ENCODE measurements at places on chromosomes 1 and 21.

- DNase-seq, result no peak
These were observed 184.0 kb downstream of the VPS13D start for GRCh38 chr1:12413664-12414410.

DNA sequence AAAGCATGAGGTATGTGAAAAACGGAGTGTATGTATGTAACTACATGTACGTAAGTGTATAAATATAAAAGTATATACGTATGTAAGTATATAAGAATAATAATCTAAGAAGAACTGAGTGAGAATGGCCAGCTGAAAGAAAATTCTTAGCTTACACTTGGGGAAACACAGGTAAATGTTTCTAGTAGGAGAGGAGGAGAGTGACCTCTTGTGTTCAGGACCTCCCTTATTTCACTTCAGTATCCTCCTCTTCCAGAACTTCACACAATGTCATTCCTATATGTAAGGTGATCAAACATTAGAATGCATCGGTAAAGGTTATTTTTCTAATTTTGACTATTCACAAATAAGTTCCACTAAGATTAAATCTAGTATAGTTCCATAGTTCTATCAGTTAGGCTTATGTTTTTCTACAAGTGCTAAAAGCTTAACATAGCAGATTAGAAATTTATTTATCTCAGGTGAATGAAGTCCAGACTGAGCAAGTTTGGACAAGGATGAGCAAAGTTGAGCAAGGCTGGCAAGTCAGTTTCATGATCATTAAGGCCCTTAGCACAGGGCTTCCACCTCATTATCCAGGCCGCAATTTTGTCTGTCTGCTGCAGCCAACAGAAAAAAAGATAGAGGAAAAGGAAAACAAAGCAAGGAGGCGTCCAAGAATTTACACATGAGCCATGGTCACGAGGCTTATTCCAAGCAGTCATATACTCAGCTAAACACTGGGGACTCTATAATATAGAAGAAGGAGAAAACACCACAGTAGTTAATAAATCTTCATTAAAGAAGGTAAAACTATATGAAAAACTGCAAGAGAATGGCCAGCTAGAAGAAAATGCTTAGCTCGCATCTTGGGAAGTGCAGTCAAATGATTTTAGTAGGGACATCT is 7.1 kb upstream of the MROH9 start:
- no peak for DNase-seq

GRCh38 chr1:9590201-9590600 is 1.5 kb downstream of the TMEM201 start:
- DNase-seq, result no peak

GRCh38 chr1:22533244-22533895 is 29.9 kb upstream of the EPHA8 start:
- DNase-seq, result no peak

- no peak for DNase-seq
These were observed 782.2 kb upstream of the NCAM2 start for GRCh38 chr21:20215959-20216358.

- peak; percentile 81 for DNase-seq
These were observed 59.3 kb downstream of the MAN1C1 start for GRCh38 chr1:25675729-25676476.

- DNase-seq, result no peak
These were observed 100.6 kb upstream of the ACTL8 start for GRCh38 chr1:17654519-17654918.

DNA sequence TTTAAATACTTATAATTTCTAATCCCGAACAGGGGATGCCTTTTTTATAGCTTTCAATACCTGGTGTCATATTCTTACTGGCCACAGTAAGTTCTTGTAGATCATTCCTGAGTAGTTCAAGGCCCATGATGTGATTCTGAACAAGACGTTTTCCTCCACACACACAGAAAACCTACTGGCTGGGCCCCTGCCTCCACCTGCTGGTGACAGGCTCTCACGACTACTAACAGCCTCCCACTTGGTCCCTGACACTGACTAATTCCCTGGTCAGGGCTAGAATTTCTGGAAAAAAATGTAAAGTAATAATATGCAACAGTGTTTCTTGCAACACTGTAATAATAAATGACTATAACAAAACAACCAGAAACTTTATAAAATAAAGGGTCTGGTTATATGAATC is 50.4 kb upstream of the RIPK4 start:
- peak; percentile 25 for DNase-seq

DNA sequence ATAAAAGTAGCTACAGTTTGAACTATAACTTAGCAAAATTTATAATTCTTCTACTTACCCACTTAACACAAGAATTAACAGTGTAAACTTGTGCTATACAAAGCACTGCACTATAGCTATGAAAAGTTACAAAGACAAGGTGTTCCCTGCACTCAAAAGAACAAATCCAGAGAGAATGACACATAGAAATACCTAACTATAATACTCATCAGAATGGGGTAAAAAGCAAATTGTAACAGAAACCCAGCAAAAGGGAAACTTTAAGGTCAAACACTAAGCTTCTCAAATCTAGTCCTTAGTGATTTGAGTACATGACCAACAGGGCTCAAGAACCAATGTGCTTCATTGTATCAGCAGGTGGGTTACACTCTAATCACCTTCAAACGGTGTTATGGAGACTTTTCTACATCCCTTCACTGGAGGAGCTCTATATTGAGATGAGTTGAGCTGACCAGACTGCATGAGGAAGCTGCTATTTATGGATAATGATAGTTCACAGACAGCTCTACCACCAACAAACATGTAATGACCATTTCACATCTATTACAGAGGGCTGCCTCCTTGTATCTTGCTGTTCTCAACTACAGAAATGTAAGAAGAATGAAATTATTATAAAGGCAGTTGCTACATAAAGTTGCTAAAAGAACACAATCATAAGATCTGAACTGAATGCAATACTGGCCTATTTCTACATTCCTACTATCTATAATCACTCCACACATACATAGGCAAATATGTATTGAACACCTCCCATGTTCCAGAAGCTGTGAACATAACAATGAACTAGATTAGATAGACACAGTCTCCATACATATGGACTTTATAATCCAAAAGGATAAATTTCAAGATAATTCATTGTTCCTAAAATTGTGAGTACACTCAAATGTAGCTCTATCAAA is 47.6 kb downstream of the PIK3R3 start:
- DNase-seq, result no peak

DNA sequence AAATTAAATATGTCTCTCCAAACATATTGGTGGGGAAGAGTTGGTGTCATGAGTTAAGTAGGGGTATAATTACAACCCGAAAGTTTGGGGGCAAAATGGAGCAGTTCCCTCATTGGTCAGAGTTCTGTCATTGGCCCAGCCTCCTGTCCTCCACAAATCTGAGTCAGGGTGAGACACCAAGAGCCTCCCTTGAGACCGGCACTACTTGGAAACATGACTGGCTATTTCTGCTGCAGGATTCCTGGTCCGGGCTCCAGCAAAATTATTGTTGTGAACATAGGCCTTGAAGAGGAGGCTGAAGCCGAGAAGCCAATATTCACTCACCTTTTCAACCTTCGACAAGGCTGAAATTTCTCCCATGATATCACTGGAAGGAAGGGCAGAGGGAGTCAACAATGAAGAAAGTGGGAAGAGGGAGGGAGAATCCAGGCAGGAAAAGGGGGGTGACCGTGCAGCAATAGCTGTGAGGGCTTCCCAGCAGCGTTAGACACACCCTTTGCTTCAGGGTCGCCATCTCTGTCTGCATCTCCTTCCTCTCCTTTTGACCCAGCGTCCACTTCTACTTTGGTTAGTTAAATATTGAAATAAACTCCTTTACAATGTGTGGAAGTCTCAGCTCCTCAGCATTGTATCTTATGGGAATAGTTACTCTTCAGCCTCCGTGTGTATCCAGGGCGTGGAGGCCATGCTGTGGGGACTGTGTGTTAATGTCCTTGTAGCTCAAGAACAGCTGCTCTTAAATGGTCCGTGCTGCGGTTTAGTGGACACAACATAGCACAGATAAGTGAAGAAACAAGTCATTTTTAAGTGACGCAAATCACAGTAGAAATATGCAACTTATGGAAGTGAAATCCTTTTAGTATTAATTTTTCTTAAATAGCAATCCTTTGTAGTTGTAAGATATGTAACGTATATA is 307.4 kb downstream of the DISC1 start:
- no peak for DNase-seq
